ENCODE measurements at places on chromosomes 13 and 19.

GRCh38 chr13:43894438-43894837 lies 14.7 kb downstream of the LACC1 start:
- no peak for DNase-seq

GRCh38 chr13:106132216-106132615 lies 403.2 kb downstream of the EFNB2 start:
- DNase-seq = no peak

DNA sequence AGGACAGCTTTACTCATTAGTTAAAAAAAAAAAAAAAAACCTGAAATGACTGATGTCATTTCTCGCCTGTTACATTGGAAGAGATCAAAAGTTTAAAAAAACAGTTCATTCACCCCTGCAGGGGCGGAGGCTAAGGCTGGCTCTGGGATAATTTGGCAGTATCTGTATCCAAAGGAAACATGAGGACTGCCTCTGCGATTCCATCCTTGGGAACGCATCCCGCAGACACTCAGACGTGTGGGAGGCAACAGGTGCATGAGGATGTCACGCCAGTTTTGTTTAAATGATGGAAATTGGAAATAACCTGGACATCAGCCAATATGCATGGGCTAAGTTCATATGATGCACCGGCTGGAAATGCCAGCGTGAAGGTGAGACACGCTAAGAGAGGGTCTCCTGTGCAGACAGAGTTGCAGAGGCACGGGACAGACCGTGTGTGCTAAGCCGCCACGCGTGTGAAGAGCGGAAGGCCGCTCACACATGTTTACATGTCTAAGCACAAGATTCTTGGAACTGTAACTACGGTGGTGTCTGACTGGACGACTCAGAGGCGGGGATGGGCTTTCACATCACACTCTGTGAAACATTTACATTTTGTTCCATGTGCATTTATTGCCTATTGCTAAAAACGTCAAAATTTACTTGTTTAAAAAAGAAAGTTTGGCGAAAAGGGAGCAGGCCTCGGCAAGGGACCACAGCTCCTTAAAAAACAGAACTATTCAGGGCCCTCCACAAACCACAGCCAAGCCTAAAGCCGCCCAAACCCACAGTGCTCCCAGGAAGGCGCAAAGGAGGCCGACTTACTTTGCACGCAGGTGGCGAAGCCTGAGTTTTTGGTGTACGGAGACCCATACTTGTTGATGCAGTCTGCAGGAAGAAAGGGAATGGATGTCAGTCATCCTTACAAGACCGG lies 17.9 kb downstream of the GAS6 start:
- peak; percentile 26 for DNase-seq

- no peak for DNase-seq
These were observed 6.3 kb upstream of the RAX2 start for GRCh38 chr19:3778104-3778867.

- DNase-seq = no peak
These were observed 44.2 kb downstream of the WASF3 start for GRCh38 chr13:26601669-26602068.

DNA sequence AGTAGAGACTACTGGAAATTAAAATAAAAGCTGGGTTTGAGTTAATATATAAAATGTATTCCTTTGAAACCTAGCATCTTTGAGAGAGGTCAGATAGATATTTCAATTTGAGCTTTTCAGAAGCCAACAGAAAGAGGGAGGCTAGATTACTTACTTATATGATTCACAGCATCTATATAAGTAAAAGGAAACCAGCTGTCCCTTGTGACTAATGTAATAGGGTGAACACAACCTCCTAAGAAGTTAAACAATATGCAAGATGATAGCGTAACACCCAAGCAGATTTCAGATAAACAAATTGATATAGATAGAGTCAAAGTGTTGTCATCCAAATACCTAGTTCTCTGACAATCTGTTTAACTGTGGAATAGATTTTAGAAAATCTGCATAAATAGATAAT lies 393.5 kb upstream of the GPC6 start:
- DNase-seq = no peak

DNA sequence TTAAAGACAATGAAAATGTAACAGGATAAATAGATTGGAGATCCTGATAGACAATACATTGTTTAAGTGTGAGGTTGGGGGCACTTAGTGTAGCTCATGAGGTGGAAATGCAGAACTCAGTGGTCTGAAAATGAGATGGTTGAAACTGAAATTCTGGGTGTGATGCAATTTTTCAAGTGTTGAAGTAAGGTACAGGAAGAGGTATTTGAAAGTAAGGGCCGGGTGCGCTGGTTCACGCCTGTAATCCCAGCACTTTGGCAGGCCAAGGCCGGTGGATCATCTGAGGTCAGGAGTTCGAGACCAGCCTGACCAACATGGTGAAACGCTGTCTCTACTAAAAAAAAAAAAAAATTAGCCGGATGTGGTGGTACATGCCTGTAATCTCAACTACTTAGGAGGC lies 113.0 kb downstream of the UFM1 start:
- no peak for DNase-seq

Data from RWPE2 (cell line).